ENCODE measurements at places on chromosomes 12 and 14.
A peak's percentile ranks its signal among the peaks of the same experiment; 100 is the strongest.

DNA sequence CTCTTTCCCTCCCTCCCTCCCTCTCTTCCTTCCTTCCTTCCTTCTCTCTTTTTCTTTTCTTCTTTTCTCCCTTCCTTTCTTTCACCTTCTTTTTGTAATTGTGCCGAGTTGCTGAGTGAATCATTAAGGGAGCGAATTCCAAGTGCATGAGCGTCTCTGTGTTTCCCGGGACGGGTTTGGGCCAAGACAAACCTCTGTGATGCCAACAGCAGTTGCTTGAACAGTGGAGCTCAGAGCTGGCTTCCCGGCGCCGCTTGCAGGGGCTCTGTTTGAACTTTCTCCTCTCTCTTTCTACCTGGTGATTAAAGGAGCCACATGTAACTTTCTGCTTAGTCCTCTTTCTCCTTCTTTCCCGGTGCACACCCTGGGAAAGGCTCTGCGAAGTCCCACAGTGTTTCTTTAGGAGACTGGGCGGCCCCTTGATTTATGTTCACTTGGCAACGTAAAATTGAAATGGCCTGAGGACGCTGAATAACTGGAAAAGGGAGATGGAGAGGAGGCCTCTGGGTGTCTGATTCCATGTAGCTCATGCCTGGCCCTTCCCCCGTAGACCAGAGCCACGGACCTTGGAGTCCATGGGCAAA lies 33.7 kb upstream of the MAP1LC3B2 start:
- H3K27me3 ChIP-seq: no peaks in the 10 kb centered on the region
- H3K4me1 ChIP-seq: peaks cover 9% of the 10 kb centered on the region
- H3K4me3 ChIP-seq: no peak overlapping the region
- H3K27ac ChIP-seq: peak overlapping the region; percentile 35
- H3K36me3 ChIP-seq: no peaks in the 10 kb centered on the region

DNA sequence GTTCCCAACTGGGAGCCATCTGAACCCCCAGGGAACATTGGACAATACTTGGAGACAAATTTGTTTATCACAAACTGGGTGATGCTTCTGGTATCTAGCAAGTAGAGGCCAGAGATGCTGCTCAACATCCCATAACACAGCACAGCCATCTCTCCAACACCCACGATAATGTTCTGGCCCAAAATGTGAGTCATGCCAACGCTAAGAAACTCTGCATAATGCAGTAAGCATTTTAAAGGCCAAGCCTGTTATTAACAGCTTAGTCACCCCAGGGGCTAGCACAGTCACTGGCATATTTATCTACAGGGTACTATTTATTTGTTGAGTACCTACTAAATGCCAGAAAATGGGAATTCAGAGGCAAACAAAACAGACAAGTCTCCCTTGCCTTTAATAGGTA lies 873.1 kb upstream of the TMEM132C start:
- DNase-seq: no peak
- H3K4me3 ChIP-seq: no peak overlapping the region
- H3K4me1 ChIP-seq: no peaks in the 10 kb centered on the region
- H3K27me3 ChIP-seq: no peaks in the 10 kb centered on the region
- no peak overlapping the region for H3K27ac ChIP-seq
- H3K36me3 ChIP-seq: no peaks in the 10 kb centered on the region

DNA sequence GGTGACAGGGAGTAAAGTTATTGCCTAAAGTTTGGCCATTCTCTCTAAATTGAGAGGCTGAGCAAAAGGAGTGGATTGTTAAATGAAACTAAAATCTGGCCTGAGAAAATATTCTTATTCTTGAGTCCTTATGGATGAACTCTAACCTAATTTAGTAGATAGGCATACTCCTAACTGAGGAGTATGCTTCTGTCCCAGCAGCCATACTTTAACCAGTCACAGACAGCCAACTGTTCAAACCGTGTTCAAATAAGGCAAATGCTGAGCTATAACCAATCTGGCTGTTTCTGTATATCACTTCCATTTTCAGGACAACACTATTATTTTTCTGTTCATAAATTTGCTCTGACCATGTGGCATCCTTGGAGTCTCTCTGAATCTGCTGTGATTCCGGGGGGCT lies 75.9 kb upstream of the RERGL start:
- no peaks in the 10 kb centered on the region for H3K27me3 ChIP-seq
- no peak overlapping the region for H3K27ac ChIP-seq
- H3K36me3 ChIP-seq: no peaks in the 10 kb centered on the region

GRCh38 chr12:179131-179884 lies 34.6 kb downstream of the SLC6A12 start:
- peak overlapping the region; percentile 62 for H3K27ac ChIP-seq
- DNase-seq: no peak
- no peak overlapping the region for H3K4me3 ChIP-seq
- H3K27me3 ChIP-seq: no peaks in the 10 kb centered on the region
- no peaks in the 10 kb centered on the region for H3K36me3 ChIP-seq
- peaks cover 41% of the 10 kb centered on the region for H3K4me1 ChIP-seq

DNA sequence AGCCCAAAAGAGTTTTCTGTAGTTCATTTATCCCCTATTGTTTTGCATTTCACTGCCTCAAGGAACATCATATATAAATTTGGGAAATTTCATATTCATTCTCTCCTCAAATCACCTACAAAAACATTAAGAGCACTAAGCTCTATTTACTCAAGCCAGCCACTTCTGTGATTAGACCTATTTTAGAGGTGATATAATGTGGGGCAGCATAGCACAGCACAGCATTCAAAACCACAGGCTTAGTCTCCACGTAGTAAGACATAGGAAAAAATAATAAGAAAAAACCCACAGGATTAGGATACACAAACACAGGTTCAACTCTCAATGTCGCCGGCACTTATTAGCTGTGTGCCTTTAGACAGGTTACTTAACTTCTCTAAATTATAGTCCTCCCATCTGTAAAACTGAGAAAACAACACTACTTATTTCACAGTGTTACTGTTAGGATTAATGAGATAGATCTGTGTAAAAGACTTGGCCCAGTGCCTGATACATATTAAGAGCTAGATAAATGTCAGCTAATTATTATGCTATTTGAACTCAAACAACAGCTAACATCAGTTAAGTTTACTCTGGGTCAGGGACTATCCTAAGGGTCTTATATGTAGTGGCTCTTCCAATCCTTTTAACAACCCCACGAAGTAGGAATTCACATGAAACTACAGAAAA lies 20.3 kb downstream of the DCAF5 start:
- H3K27ac ChIP-seq: peak overlapping the region; percentile 41
- H3K36me3 ChIP-seq: no peaks in the 10 kb centered on the region
- no peak for DNase-seq
- H3K4me3 ChIP-seq: no peak overlapping the region
- H3K4me1 ChIP-seq: peaks cover 82% of the 10 kb centered on the region
- H3K27me3 ChIP-seq: no peaks in the 10 kb centered on the region

DNA sequence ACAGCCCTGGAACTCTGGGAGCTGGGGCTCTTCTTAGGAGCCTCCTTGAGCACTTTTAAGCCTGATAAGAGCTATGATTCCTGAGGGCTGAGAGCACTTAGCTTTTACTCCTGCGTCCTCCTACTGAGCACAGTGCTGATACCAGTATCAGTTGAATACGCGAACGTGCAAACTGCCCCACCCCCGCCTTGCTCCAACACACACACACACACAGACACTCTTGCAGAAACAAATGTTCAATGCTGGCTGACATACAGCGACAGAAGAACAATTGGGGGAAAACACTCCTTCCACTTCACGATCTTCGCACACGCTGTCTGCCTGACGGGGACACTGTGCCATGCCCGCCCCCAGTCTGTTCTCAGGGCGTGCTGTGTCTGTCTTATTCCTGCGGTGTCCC lies 57.2 kb upstream of the DLK1 start:
- no peak for DNase-seq
- no peaks in the 10 kb centered on the region for H3K36me3 ChIP-seq
- no peak overlapping the region for H3K4me3 ChIP-seq
- peaks cover 12% of the 10 kb centered on the region for H3K4me1 ChIP-seq
- H3K27ac ChIP-seq: no peak overlapping the region

DNA sequence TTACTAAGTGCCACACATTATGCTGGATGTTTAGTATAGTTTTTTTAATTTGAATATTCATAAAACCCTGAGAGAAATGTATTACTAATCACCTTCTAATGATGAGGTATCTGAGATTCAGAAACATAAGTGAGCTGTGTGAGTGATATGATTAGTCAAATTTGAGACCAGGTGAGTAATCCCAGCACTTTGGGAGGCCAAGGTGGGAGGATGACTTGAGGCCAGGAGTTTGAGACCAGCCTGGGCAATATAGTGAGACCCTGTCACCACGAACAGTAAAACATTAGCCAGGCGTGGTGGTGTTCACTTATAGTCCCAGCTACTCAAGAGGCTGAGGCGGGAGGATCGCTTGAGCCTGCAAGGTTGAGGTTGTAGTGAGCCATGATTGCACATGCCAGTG lies 438.4 kb downstream of the RAD51B start:
- H3K27ac ChIP-seq: no peak overlapping the region
- no peak overlapping the region for H3K4me3 ChIP-seq

GRCh38 chr14:68671909-68672308 lies 121.0 kb downstream of the ZFP36L1 start:
- peaks cover 42% of the 10 kb centered on the region for H3K4me1 ChIP-seq
- no peaks in the 10 kb centered on the region for H3K36me3 ChIP-seq
- no peaks in the 10 kb centered on the region for H3K27me3 ChIP-seq
- H3K27ac ChIP-seq: peak overlapping the region; percentile 61

All from gastrocnemius medialis (tissue), 4 donors.